ENCODE measurements at places on chromosomes 1 and 21.

- DNase-seq = peak; percentile 38
These were observed 36.4 kb upstream of the JAK1 start for GRCh38 chr1:65002508-65003315.

- no peak for DNase-seq
These were observed 460.2 kb downstream of the KIF26B start for GRCh38 chr1:245615001-245615400.

DNA sequence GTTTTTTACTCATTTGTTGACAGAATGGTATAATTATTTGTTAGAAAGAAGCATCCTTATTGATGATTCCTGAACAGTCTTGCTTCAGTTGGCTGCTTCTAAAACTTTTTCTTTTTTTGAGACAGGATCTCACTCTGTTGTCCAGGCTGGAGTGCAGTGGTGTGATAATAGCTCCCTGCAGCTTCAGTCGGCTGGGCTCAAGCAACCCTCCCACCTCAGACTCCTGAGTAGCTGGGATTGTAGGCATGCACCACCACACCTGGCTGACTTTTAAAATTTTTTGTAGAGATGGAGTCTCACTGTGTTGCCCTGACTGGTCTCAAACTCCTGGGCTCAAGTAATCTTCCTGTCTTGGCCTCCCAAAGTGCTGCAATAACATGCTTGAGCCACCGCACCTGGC lies 38.8 kb downstream of the MACF1 start:
- no peak for DNase-seq

DNA sequence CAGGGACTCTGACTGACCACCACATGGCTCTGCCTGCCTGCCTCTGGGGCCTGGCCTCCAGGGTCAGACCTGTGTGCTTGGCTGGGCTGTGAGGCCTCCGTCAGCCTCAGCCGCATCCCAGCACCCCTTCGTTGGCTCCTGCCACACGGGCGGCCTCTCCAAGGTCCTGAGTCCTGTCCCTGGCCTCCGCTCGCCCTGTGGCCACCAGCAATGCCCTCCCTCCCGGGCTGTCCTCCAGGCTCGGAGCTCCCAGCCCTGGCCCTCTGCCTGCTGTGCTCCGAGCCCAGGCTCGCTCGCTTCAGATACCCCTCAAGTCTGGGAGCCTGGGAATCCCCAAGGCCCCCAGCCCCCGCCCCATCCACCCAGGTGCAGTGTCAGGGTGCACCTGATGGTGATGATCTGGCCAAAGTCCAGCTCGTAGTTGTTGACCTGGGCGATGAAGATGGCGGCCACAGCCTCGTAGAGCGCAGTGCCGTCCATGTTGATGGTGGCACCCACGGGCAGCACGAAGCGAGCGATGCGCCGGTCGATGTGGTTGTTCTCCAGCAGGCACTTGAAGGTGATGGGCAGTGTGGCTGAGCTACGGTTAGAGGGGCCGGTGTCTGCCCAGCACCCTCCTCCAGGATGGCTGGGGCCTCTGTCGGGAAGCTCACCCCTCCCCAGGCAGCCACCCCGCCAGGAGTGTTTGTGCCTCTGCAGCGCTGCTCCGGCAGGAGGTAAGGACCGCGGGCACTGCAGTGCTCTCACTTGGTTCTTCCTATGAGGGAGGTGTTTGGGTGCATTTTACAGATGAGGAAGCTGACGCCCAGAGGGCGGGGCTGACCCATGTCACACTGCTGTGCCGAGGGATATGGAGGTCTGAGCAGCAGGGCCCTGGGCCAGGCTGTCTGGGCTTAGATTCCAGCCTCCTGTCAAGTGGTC lies 28.5 kb downstream of the PODN start:
- DNase-seq = no peak

DNA sequence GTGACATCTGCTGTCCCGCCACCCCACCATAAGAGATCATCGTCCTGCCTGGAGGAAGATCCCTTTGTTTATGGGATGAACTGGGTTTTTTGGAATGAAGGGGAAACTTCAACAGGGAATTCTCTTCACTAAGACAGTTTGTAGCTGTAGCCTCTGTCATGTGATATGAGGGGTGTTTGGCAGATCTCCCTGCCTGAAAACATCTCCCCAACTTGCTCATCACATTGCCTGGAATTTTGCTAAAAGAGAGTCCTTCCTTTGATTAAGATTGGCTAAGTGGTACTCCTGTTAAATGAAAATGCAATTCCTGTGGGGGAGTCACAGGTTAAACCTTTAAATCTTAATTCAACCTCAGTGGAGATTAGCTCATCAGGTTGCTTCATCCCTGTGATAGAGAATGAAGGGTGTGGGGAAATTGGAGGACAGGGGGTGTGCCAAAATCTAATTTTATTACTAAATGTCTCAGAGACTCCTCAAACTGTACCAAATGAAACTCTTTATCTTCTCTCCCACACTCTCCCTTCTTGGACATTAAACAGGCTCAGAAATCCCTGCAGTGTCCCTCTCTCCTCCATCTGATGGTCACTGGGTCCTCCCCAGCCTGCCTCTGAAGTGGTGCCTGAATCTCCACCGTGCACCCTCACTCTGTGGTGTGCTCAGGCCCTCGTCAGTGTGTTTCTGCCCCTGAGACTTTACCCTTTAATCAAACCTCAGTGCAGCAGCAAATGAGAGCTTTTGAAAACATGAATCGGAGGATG lies 54.8 kb downstream of the IER5 start:
- DNase-seq = no peak

GRCh38 chr1:6484826-6485167 lies 6.7 kb downstream of the PLEKHG5 start:
- no peak for DNase-seq

- no peak for DNase-seq
These were observed 1.6 kb upstream of the KCND3 start for GRCh38 chr1:111990878-111991718.

DNA sequence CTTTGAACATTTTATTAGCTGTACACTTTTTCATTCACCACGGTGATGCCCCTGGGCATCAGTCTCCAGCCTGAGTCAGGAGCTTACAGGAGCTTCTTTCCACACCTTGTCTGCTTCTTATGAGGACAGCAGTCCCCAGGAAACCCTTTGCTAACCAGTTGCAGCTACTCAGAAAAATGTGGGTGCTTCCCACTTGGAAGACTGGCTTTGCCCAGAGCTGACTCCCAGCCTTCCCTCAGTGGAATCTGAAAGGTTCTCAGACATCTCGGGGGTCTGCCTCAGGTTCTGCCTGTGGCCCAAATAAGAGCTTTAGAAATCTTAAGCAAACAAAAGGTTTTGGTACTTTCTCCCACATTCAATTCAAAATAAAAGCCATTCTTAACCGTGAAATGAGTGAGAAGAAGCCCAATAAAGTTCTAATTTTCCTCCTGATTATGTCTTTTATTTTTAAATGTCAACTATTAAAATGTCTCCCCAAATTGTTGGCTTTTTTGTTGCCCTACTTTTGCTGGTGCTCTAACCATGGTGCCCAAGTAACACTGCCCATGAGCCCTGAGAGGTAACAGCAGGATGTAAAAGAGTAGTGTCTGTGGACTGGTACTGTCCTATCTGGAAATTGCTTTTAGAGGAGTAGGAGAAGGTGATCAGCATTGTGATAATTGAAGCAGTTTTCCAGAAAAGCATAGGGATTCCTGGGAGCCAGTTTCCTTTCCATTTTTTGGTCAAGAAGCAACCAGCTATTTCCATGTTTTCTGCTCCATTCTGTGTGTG lies 5.6 kb downstream of the C1orf53 start:
- no peak for DNase-seq

- no peak for DNase-seq
These were observed 21.0 kb upstream of the CXADR start for GRCh38 chr21:17491716-17492414.

DNA sequence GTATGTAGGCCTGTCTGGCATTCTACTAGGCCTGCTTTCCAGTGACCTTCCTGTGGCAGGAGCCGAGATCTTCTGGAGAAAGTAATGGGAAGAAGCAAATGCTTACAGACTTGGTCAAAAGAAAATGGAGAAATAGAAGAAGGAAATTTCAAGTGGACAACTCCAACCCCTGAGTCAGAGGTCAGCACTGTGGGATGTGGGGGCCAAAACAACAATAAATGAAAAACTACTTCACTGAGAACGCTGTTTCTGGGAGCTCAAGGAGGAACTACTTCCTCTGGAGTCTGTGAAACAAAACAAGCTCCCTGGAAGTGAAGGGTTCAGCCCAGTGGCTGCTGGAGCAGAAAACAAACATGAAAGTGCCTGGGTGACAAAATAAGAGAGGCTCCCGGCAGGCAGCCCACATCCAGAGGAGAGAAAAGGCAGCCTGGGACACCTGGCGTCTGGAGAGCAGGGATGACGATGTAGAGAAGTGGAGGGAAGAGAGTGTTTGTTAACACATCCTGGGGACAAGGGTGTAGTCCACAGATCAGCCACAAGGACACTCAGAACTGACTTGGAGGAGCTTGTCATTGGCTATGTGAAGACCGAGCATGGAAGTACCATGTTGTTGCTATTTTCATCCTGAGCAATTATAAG lies 355.2 kb downstream of the SMYD3 start:
- DNase-seq = no peak

DNA sequence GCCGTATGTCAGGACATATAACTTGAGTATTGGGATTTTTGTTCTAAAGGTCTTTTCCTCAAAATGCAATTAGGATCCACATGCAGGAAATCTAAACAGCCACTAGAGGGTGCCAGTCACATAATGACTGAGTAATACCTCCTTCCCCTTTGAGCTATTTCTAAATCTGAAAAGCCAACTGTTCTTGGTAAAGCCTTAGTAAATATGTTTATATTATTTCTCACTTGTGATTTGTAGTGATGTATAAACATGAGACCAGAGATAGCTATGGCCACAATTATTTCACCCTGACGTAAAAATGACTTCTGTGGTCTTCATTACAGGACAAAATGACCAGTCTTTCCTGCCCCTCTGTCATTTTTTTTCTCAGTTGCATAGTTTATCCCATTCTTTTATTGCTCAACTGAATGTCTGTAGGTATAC lies 41.0 kb upstream of the DR1 start:
- DNase-seq = no peak

DNA sequence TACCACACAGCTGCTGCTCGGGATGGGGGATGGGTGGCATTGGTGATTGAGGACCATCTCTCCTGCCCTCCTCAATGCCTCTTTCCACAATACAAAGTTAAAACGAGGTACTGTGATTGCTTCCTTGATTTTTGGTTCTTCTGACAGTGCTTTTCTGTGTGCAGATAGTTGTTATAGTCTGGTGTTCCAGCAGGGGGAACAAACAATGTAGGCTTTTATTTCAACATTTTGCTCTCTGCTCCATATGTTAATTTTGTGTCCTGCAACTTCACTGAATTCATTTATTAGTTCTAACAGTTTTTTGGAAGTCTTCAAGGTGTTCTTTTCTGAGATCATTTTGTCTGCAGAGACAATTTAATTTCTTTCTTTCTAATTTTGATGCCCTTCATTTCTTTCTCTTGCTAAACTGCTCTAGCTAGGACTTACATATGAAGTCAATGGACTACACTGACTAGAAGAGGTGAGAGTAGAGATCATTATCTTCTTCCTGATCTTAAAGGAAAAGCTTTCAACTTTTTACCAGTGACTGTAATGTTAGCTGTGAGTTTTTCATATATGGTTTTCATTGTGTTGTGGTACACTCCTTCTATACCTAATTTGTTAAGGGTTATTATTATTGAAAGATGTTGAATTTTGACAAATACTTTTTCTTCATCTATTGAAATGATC lies 45.4 kb downstream of the TNFSF18 start:
- DNase-seq = no peak

DNA sequence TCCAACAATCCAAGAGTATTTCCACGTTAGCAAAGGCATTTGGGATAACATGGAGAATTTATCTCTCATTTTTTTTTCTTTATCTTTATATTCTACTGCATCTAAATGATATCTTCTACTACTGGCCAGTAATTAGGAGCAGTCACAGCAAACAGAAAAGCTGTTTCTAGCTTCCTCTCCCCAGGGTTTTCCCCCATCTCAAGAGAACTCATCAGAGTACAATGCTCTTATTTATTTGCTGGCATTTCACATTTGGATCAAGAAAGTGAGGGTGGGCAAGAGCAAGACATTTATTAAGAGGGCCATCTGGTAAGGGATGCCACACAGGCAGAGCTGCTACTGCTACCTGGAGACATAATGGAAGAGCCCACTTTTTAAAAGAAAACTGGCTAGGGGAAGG lies 368.2 kb downstream of the USH2A start:
- DNase-seq = no peak

GRCh38 chr1:20936621-20937020 lies 149.5 kb upstream of the HP1BP3 start:
- no peak for DNase-seq

GRCh38 chr1:17276568-17276967 lies 27.7 kb downstream of the PADI3 start:
- no peak for DNase-seq

- DNase-seq = no peak
These were observed 34.3 kb upstream of the MTF1 start for GRCh38 chr1:37893673-37894072.

DNA sequence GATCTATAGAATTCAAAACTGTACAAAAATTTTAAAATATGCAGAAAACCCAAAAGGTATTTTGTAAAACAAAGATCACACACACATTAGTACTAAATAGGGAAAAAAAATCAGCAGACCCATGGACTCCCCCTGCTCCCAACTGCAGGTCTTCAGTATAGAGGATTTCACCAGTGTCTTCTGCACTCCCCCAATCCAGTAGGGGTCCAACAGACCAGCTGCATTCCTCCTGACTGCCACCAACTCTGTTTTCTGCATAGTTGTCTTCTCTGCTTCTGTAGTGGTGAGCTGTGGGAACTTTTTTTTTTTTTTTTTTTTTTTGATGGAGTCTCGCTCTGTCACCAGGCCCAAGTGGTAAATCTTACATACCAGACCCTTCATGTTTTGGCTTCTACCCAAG lies 21.9 kb downstream of the CLCA2 start:
- no peak for DNase-seq

DNA sequence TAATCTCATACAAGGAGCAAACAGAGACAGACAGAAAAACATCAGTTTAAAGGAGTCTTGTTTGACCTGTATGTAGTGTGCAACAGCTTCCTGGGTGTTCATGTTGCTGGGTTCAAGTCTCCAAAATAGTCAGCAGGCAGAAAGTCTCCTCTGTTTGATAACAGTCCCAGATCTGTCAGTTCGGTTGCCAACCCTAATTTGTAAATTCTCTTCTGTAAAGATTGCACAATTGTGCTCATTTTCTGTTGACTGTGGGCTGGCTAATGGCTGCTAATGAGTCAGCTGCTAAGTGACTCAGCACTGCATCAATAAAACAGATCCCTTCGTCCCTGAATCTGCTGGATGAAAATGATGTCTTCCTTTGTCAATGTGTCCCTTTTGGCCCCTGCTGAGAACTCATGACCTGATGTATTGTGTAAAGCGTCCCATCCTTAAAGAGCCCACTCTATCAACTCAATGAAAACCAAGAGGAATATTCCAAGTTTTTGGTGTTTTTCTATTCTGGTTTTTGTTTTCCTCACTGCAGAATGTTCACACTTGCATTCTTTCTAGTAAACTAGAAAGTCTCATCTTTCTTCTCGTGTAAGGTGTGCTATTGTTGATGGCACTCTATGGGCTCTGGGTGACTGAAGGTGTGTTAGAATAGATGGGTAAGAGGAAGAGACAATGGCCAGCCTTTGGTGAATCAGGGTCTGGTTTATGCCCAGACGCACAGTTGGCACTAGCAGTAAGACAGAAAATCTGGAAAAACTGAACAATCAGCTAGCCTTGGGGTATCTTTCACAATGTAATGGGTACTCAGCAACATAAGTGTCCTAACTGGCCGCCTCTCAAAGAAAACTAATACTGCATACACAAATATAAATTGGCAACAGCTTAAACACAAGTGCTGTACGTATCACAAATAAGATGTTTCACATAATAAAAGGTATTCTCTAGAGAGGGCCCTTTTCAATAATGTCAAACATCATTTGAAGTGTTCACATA lies 75.1 kb upstream of the SIPA1L2 start:
- no peak for DNase-seq
